ENCODE measurements at places on chromosomes 2 and 18. TPM values are rescaled to one million over a fixed set of nuclear protein-coding genes. Genes with fewer than 3 reads are reported as not detected.

C2orf80 gene
- total RNA-seq: not detected

LDAH gene
- 26.2 TPM for total RNA-seq

CFAP210 gene
- total RNA-seq: 0.30 TPM

CNTNAP5 gene
- total RNA-seq: not detected

TXNL1 gene
- 61.1 TPM for total RNA-seq

OTOS gene
- not detected for total RNA-seq

DSG4 gene
- total RNA-seq: not detected

CCDC68 gene
- 6.3 TPM for total RNA-seq

MEIS1 gene
- total RNA-seq: 2.2 TPM

MYL1 gene
- total RNA-seq: not detected

CRIM1 gene
- 157 TPM for total RNA-seq

POTEC gene
- total RNA-seq: not detected

RTKN gene
- total RNA-seq: 20.2 TPM

MYCN gene
- not detected for total RNA-seq

PROKR1 gene
- total RNA-seq: not detected

CYP20A1 gene
- 10.0 TPM for total RNA-seq

AMER3 gene
- not detected for total RNA-seq

FZD7 gene
- 5.6 TPM for total RNA-seq

SIX3 gene
- total RNA-seq: 2.9 TPM

RESP18 gene
- total RNA-seq: not detected

EPHA4 gene
- total RNA-seq: 1.1 TPM

KATNAL2 gene
- total RNA-seq: 1.7 TPM

SPP2 gene
- total RNA-seq: not detected

MROH2A gene
- 0.12 TPM for total RNA-seq

MYL12B gene
- 394 TPM for total RNA-seq

RNF181 gene
- 180 TPM for total RNA-seq

TTR gene
- total RNA-seq: 0.30 TPM

MAL gene
- 0.20 TPM for total RNA-seq

KCNE4 gene
- 0.64 TPM for total RNA-seq

NOL4 gene
- not detected for total RNA-seq

SCYGR8 gene
- total RNA-seq: not detected

GRB14 gene
- total RNA-seq: 5.0 TPM

VWA3B gene
- total RNA-seq: not detected

ZSWIM2 gene
- not detected for total RNA-seq

NAT8 gene
- total RNA-seq: not detected

PLA2R1 gene
- total RNA-seq: 2.6 TPM

ACTR3 gene
- 237 TPM for total RNA-seq

PIGN gene
- 9.5 TPM for total RNA-seq

ELOA2 gene
- total RNA-seq: not detected

ATP6V1B1 gene
- 3.6 TPM for total RNA-seq
